Thyroid gland (tissue), 4 donors: ENCODE measurements at places on chromosomes 5 and 9.

- no peak for DNase-seq
Observed at GRCh38 chr5:103902893-103903292, 340.3 kb upstream of the NUDT12 start.

DNA sequence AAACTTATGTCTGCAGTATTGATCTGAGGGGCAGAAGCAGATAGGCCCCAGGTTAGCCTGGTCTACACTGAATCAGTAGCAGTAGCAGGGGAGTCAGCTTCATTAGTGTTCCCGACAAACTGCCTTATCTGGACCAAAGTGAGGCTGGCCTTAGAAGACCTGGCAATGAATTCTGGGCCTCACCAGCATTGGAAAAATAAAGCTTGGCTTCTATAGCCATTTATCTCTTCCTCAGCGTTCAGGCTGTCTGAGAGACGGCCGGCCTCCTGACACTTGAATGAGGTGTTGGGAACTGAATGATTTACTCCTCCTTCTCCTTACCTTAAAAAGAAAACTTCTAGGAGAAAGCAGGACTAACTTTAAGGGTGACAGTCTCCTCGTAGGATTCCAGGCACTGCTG, 141.8 kb upstream of the RUSC2 start:
- no peak for DNase-seq

GRCh38 chr5:61449804-61450492, 117.9 kb downstream of the ZSWIM6 start:
- no peak for DNase-seq

DNA sequence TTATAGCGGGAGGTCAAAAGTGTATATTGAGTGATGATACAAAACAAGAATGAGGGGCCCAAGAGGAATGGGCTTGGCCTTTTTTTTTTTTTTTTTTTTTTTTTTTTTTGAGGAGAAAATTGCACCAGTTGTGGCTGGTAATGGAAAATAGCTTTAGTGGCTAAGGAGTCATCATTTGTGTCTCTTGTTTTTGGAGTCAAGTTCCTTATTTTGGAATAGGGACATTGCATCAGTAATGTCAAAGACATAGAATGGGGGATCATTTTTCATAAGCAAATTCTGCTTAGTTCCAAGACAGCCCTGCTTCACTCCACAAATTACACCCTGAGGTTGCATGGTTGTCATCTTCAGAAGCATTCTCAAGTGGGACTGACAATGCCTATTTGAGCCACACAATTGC, 137.4 kb downstream of the STK32A start:
- no peak for DNase-seq

DNA sequence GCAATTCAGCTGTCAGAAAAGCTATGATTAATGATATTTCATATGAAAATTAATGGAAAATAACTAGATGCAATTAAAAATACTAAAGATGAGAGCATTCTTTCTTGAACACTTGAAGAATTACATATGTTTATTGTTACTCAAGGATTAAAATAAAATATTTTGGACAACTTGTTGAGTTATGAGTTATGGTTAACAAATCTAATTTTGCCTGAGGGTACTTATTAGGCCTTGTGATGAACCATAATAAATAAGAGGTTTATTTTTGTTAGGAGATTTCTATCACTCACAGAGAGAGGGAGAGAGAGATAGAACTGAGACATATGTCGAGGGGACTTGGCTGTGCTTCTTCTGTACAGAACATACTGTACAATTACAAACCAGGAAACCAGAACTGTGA, 183.7 kb downstream of the ISL1 start:
- no peak for DNase-seq
